ENCODE measurements at places on chromosomes 13 and 19. TPM values are rescaled to one million over a fixed set of nuclear protein-coding genes. Genes with fewer than 3 reads are reported as not detected.

ZNF560 gene
- total RNA-seq: not detected

GRCh38 chr19:4504297-4504701 lies 14.0 kb downstream of the PLIN4 start:
- DNase-seq: no peak

ZNF154 gene
- total RNA-seq: 2.4 TPM

DNA sequence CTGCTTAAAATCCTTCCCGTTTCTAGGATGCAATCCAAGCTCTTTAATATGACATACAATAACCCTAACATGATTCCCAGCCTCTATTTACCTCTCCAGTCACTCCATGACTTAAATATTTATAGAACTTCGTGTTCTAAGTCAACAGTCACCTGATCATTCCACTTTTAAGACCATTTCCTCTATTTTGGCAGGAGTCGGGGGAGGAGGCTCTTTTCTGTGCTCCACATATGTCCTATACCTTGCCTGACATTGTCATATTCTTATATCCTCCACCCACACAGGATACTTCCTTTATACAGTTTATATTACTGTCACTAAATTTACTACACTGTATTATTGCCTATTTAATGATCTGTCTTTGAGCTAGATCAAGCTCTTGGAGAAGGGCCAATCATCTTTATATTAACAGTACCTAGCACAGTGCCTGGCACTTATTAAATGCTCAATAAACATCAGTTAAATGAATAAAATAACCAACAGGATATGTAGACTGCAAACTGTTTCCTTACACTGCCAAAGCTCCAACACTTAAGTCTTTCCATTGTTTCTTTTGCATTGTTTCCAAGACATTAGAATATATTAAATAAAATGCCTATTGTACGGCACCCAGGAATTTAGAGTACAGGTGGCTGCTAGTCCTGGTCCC lies 2.7 kb downstream of the ARGLU1 start:
- DNase-seq: no peak

PSG6 gene
- total RNA-seq: not detected

ZNF471 gene
- 1.8 TPM for total RNA-seq

GRCh38 chr19:40410030-40410389 lies 3.2 kb downstream of the PRX start:
- DNase-seq: no peak

- peak; percentile 31 for DNase-seq
Measured at GRCh38 chr13:19587635-19588300, 26.4 kb upstream of the TPTE2 start.

DNA sequence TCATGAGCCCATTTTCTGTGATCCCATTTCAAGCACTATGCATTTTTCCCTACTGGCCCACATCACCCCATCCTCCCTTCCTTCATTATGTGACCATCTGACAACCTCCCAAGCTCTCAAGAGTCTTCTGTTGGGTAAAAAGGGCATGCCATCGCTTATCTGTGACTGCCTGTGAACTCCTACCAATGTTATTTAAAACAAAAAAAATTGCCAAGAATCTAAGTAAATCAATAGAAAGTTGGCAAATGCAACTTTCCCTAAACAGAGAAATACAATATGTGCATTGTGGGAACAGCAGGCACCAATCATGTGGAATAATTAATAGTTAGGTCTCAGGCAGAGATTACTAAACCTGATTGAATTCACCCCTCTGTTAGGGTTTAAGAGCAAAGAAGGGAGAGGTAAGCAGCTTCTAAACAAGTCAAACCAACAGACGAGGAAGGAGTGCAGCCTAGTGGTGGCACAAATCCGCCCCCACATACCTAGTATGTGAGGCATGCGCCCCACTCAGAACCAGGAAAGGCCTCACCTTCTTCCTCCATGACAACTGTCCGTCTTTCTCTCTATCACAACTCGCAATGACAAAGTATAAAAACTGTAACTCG lies 29.8 kb downstream of the DZIP1 start:
- DNase-seq: no peak

- DNase-seq: no peak
Measured at GRCh38 chr19:35907377-35907745, 734 bp downstream of the TYROBP start.

CATSPERD gene
- not detected for total RNA-seq

PGPEP1 gene
- 41.1 TPM for total RNA-seq

DNA sequence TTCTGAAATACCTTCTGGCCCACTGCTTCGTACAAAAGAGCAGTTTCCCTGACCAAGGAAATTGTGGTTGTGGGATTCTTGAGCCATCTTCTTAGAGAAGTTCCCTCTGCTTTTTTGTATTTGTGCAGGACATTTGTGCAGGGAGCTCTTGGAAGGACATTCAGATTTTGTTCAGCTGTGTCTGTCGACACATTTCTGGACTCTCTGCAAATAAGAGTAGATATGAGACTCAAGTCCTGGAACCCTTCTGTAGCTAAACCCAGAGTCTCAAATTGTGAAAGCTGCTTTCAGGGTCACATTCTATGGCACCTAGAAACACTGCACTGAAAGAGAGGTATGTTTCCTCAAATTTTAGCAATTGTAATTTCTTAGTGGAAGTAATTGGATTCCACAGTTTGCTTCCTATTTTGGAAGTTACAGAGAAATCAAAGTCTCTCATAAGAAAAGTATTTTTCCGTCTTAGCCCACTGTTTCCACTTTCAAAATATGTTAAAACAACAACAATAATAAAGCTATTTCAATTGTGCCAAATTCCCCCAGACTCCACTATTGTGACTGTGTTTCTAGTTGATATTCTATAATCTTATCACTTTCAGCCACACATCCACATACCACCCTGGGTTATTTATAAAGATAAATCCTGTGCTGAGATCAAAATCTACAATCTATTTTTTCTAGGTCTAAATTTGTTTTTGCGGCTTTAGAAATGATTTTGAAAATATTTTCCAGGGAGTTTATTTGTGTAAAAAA lies 224.0 kb downstream of the COG6 start:
- no peak for DNase-seq

GRCh38 chr19:34681478-34681877 lies 4.0 kb downstream of the ZNF302 start:
- DNase-seq: no peak

- DNase-seq: no peak
Measured at GRCh38 chr19:31255174-31255799, 93.9 kb downstream of the TSHZ3 start.

DNA sequence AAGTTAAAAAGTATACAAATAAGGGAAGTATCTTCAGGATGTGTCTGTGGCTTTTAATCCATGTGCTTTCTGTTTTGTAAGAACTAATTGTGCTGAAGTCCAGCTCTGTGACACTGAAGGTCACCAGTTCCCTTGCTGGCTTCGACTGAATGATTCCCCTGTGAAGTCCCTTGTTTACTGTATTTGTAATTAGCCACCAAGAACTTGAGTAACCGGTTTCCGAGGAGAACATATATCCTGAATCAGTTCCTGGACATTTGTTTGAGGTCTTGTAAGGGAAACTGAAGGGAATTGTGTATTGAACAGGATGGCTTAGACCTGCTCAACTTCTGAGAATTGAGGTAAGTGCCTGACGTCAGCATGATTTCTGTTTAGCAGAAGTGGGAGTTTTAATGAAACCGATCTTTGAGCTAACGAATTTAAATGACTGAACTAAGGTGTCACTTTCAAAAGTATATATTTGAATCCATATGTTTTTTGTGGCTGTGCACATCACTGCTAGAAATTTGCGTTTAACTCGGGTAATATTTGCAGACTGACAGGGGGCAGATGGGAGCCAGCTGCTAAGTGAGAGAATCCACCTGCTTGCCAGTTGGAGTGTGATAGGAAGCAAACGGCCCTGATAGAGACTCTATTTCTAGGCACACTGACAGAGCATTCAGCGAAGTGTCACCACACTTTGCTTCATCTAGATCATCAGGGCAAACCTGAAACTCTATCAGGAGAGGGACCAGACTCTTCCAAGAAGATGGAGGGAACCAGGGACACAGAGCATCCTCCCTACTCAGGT lies 530.0 kb downstream of the RFC3 start:
- DNase-seq: no peak

DNA sequence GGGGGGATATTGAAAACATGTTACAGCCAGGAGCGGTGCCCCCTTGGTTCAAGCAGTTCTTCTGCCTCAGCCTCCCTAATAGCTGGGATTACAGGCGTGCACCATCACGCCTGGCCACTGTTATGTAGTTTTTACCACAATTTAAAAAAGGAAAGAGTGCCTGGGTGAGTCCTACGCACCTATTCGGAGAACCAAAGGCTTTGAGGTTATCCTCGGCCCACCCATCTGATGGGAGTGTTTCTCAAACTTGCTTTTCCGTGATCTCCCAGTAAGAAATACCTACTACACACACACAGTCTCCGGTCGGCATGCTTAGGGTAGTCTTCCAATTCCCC lies 4.2 kb upstream of the GP6 start:
- no peak for DNase-seq

ZNF628 gene
- 6.6 TPM for total RNA-seq

- DNase-seq: no peak
Measured at GRCh38 chr13:89627996-89628395, 1719.5 kb upstream of the MIR17HG start.

DNA sequence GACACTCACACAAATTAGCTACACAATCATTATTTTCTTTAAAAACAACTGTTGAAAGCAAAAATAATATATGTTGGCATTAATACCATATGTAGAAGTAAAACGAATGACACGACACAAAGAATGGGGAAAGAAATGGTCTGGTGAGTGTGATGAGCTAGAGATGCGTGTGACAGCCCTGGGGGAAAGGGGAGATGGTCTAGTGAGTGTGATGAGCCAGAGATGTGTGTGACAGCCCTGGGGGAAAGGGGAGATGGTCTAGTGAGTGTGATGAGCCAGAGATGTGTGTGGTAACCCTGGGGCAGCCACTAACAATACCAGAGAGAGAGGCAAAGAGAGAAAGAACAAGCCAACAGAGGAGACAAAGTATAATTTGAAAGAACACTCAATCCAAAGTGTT lies 22.3 kb upstream of the LAMP1 start:
- DNase-seq: no peak

- DNase-seq: no peak
Measured at GRCh38 chr13:80100636-80101035, 240.3 kb downstream of the SPRY2 start.
